ENCODE measurements at places on chromosomes 7 and 10.

DNA sequence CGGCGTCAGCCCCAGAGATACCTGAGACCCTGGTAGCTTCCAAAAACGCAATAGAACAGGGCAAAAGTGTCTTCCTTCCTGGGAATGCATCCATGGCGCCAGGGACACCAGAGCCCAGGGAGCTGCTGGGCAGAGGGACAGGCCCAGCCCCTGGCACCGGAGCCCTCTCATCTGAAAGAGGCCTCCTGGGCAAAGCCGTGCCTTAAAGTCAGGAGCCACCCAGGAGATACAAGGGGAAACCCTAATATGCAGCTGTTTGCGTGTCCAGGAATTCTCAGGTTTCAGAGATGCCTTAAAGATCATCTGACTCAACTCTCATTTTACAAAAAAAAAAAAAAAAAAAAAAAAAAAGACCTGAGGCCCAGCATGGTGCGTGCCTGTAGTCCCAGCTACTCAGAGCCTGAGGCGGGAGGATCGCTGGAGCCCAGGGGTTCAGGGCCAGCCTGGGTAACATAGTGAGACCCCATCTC is 28.0 kb downstream of the NUDT1 start:
- no peak for DNase-seq

DNA sequence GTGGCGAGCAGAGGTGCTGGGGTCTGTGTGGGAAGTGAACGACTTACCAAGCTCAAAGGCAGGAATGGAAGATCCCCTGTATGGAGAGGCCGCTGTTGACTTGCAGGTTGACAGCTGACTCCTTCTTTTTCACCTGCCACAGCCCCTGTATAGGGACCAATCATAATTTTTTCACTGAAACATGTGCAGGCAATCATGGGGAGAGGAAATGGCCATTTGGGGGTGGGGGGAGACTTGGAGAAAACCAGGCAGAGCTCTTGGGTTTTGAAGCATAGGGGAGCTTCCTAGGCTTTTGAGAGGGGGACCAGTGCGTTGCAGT is 101.4 kb downstream of the WDR37 start:
- DNase-seq = no peak

- peak; percentile 86 for DNase-seq
These were observed 6.3 kb upstream of the ZNF736 start for GRCh38 chr7:64307254-64308015.

- no peak for DNase-seq
These were observed 75.2 kb downstream of the MYL10 start for GRCh38 chr7:101553771-101554445.

DNA sequence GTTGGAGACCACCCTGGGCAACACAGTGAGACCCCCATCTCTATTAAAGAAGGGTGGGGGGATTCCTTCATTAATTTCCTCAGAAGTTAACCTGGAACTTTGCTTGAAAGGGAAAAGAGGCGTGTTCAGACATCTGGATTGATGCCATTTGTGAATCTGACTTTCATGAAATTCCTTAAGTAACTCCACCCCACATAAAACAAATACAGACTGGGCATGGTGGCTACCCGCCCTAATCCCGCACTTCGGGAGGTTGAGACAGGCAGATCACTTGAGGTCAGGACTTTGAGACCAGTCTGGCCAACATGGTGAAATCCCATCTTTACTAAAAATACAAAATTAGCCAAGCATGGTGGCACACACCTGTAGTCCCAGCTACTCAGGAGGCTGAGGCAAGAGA is 75.0 kb downstream of the EEPD1 start:
- no peak for DNase-seq

DNA sequence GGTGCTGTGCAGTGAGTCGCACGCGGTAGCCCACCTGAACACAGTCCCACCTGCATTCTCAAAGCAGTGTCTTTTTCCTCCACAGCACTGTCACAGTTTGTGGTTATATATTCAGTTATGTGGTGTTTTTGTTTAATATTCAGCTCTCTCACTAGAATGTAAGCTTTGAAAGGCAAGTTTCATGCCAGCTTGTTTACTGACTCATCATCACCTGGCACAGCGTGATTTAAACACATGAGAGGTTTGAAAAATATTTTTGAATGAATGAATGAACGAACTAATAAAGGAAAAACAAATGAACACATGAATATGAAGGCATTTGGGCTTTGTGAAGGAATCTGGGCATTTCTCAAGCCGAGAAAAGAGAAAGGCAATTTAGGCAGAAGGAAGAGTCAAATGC is 51.9 kb upstream of the TM9SF3 start:
- DNase-seq = no peak

GRCh38 chr10:122157451-122157850 is 113.6 kb upstream of the BTBD16 start:
- DNase-seq = no peak

DNA sequence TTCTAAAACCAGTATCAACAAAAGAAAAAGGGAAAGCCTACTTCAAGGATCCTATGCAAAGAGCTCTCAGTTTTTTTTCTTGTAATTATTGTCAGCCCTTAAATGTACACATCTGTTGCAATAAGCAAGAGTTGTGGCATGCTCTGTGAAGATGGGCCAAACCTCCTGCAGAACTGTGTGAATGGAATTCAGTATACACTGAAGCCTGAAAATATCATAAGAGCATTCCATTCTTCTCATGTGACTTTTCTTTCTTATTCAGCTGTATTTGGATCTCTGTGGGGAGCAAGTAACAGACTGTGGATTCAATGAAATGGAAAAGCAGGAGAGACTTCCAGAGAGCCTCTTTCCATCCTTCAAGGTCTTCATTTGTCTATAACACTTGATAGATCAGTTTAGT is 130.7 kb downstream of the SAMD9 start:
- DNase-seq = no peak

DNA sequence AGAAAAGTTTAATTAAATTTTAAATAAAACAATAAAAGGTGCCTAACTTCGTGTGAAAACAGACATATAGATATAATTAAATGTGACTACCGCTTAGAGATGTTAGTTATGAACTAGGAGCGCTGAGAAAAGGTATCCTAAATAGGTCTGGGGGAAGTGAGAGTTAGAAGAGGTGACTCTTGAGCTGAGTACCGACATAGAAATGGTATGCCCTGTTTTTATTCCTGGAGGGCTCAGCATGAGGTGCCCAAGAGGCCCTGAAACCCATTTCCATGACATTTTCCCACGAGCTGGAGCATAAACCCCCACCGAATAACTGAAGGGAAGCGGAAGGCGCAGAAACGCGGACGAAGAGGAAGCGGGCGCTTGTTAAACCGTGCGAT is 433 bp upstream of the STARD3NL start:
- no peak for DNase-seq

GRCh38 chr7:107505997-107506673 is 36.3 kb downstream of the GPR22 start:
- DNase-seq = no peak

DNA sequence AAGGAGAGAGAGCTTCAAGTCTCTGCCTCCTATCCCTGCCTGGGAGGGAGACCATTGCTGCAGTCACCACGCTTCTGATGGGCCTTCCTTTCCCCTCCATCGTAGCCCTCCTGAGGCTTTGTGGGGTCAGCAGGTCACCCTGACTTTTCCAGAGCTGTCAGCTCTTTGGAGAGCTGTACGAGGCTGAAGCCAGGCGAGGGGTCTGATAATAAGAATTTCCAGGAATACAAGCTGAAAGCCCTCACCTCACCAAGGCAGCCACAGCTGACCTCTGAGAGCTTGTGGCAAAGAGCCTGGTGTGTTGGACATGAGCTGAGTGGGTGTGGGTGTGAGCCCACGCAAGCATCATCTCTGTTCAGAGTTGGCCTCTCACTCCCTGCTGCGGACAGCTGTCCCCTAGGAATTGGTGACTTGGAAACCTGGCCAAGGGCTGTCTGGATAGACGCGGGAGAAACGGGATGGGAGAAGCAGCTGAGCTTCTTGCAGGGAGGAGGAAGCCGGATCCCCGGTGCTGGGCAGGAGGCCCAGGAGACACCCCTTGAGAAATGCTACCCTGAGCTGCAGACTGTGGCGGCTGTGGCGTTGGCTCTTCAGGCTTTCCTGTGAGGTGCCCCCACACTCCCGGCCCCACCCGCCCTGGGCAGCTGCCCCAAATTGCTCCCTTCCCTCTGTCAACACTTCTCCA is 122.1 kb upstream of the BTBD16 start:
- DNase-seq = peak; percentile 92

DNA sequence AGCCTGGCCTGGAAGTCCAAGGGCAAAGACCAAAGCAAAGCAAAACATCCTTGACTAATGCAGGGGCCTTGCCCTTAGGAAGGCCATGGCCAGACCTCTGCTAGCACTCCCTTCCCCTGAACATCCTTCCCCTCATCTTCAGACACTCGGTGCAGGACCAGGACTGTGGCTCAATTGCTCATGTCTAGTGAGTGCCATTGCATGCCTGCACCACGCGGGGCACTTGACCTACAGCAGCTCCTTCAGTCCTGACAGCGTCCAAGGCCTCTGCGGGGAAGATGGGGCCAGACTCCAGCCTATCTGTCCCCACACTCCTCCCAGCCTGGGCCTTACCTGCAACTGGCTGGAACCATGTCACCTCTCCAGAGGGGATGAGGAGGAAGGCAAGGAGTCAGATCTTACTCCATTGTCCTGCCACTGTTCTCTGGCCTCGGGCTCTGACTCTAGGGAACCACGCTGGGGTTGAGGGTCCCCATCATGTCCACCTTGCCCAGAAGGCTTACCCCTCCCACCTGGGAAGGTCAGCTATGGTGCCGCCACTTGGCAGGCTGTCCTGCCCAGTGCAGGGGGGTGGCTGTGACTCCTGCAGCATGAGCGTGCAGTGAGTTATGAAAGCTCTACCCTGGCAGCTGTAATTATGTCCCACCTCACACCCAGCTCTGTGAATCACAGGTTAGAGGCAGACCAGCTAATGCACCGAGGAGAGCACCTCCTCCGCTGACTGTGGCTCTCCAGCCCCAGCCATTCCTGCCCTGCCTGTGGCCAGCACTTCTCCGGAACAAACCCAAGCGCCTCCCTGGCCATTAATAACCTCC is 16.1 kb downstream of the DRGX start:
- DNase-seq = no peak

DNA sequence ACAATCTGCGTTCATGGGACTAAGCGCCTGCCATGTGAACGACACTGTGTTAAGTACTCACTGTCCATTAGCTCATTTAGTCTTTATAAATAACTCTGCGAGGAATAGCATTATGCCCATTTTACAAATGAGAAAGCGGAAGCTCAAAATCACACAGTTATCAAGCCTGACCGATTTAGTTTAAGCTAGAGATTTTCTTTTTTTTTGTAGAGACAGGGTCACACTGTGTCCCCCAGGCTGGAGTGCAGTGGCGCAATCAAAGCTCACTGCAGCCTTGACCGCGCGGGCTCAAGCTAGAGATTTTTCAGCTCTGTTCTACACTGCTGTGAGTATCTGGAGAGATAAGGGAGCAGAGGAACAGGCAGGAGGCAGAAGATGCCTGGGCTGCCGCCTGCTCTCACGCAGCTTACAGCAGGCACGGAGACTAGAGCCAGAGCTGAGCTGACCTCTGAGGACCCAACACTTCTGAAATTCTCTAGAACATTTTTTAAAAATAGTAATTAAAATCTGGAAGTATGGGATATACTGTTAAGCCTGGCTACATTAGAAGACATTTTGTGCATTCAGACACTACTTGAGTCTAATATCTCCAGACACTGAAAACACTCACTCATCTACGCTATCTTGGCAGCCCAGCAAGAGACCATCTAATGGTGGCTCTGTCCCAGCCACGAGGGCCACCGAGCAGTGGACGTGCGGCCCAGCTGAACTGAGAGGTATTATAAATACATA is 38.7 kb downstream of the GNA12 start:
- no peak for DNase-seq

GRCh38 chr7:36078816-36079360 is 74.2 kb upstream of the EEPD1 start:
- no peak for DNase-seq

GRCh38 chr10:84523526-84523925 is 195.1 kb downstream of the CCSER2 start:
- no peak for DNase-seq

DNA sequence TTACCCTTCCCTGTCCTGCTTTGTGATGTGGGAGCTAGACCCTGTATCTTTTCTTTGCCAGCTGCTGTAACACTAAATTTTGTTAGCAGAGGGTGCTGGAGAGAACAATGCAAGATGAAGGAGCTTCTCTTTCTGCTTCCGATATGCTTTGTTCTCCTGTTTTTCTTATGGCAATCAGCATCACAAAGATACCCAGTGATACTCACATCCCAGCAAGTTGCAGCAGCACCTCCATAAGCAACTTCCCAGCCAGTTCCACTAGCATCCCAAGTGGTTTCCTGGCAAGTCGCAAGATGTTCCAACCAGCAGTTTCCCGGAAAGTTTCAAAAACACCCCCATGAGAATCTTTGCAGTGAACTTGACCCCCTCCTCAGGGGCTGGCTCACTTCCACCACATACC is 148.6 kb downstream of the IMMP2L start:
- no peak for DNase-seq

GRCh38 chr7:155644971-155645509 is 579 bp downstream of the RBM33 start:
- peak; percentile 42 for DNase-seq

GRCh38 chr10:14579405-14579804 is 195.3 kb downstream of the FAM107B start:
- DNase-seq = no peak

DNA sequence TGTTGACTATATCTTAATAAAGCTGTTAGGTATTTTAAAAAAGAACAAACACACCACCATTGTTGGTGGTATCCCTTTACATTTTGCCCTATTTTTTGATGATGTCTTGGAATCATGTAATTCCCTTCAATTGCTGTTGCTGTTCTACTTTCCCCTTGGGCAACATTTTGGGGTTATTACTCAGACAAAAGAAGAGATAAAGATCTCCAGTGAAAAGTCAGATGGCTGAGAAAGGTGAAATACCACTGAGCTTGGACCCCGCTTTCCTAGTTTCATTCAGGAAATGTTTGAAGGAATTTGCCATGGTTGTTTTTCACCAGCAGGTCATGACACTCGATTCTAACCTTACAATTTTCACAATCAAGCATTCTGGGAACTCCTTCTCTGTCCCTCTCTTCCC is 84.6 kb downstream of the MACC1 start:
- no peak for DNase-seq

GRCh38 chr7:85749696-85750453 is 563.0 kb upstream of the SEMA3D start:
- no peak for DNase-seq

- no peak for DNase-seq
These were observed 58.0 kb upstream of the STRIP2 start for GRCh38 chr7:129376076-129376777.

- no peak for DNase-seq
These were observed 434.2 kb downstream of the PARD3 start for GRCh38 chr10:34380856-34381255.

- no peak for DNase-seq
These were observed 146.2 kb downstream of the PTPN20 start for GRCh38 chr10:47057471-47057870.

DNA sequence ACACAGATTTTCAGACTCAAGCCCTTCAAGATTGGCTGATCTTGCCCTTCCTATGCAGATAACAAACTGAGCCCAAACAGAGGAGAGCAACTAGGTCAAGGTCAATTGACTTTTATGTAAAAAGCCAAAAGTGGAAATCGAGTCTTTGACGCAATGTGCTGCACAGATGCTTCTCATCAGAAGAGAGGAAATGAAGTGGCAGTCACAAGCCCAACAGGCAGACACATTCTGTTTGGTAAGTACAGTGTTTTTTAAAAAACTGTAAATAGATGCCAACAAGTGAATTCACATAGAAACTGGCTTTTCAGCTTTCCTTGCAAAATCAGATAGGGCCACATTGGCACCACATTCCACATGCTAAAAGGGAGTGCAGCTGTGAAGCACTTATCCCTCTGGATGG is 606.6 kb downstream of the KCNMA1 start:
- no peak for DNase-seq

- no peak for DNase-seq
These were observed 81.2 kb downstream of the PAX2 start for GRCh38 chr10:100826661-100826982.

GRCh38 chr10:57759777-57760176 is 507.9 kb downstream of the IPMK start:
- DNase-seq = no peak
